ENCODE measurements at places on chromosomes 12 and 14.

GRCh38 chr12:119068129-119068856, 87.0 kb downstream of the SRRM4 start:
- H3K36me3 ChIP-seq, result no peaks in the 10 kb centered on the region
- H3K27me3 ChIP-seq, result no peaks in the 10 kb centered on the region

GRCh38 chr14:32896979-32897697, 41.5 kb upstream of the NPAS3 start:
- H3K27ac ChIP-seq, result no peak overlapping the region
- H3K36me3 ChIP-seq, result no peaks in the 10 kb centered on the region
- no peak for DNase-seq
- no peaks in the 10 kb centered on the region for H3K4me1 ChIP-seq

- no peak for DNase-seq
- H3K4me3 ChIP-seq, result no peak overlapping the region
- H3K27me3 ChIP-seq, result no peaks in the 10 kb centered on the region
Observed at GRCh38 chr14:64501411-64502171, 2.0 kb downstream of the ZBTB25 start.

DNA sequence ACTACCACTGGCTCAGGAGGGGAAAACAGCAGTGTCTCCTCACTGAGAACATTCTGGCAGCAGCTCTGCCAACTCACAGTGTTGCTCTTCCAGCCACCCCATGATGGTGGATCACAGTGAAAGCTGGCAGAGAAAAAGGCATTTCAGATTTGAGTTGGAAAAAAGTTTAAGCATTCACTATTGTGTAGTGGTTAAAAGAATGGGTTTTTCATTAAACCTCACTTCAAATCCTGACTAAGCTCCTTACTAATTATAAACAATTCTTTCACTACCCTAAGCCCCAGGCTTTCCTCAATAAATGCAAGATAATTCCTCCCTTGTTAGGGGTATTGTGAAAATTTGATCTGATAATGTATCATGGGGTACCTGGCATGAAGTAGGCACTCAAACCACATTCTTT, 518.1 kb downstream of the SNAPC1 start:
- H3K36me3 ChIP-seq, result no peaks in the 10 kb centered on the region
- DNase-seq, result no peak
- no peaks in the 10 kb centered on the region for H3K27me3 ChIP-seq
- H3K4me1 ChIP-seq, result no peaks in the 10 kb centered on the region
- no peak overlapping the region for H3K27ac ChIP-seq
- no peak overlapping the region for H3K4me3 ChIP-seq

- H3K27me3 ChIP-seq, result no peaks in the 10 kb centered on the region
- no peak overlapping the region for H3K27ac ChIP-seq
- DNase-seq, result no peak
- no peak overlapping the region for H3K4me3 ChIP-seq
Observed at GRCh38 chr12:96590970-96591369, 101.6 kb downstream of the CFAP54 start.

DNA sequence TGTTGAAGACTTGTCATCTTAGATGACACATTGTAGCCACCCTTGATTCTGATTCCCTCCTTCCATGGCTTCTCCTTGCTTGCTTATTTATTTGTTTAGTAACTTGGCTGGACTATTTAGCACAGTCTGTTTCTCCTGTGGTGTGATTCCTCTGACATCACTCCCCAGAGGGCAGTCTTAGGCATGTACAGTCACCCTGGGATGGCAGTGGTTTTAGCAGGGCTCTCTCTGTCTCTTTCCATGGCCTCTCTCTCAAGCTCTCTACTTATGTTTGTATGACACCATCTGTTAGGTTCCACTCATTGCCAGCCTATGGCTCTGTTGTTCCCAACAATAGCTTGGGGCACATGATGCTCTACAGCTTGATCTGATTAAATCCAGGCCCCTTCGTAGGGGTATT, 158.3 kb downstream of the ADGRD1 start:
- no peak overlapping the region for H3K27ac ChIP-seq
- no peaks in the 10 kb centered on the region for H3K4me1 ChIP-seq
- H3K36me3 ChIP-seq, result no peaks in the 10 kb centered on the region
- no peaks in the 10 kb centered on the region for H3K27me3 ChIP-seq
- H3K4me3 ChIP-seq, result no peak overlapping the region
- no peak for DNase-seq

GRCh38 chr12:57235017-57235727, 5.7 kb downstream of the SHMT2 start:
- peak; percentile 78 for DNase-seq
- H3K36me3 ChIP-seq, result peaks cover 26% of the 10 kb centered on the region
- no peak overlapping the region for H3K4me3 ChIP-seq
- H3K27me3 ChIP-seq, result peaks cover 66% of the 10 kb centered on the region

- H3K36me3 ChIP-seq, result no peaks in the 10 kb centered on the region
- no peak overlapping the region for H3K27ac ChIP-seq
- no peaks in the 10 kb centered on the region for H3K27me3 ChIP-seq
- DNase-seq, result no peak
Observed at GRCh38 chr12:102396276-102396675, 84.1 kb downstream of the IGF1 start.

GRCh38 chr12:64243809-64244208, 21.7 kb upstream of the KICS2 start:
- H3K27me3 ChIP-seq, result no peaks in the 10 kb centered on the region
- no peaks in the 10 kb centered on the region for H3K36me3 ChIP-seq
- no peak overlapping the region for H3K27ac ChIP-seq
- H3K4me3 ChIP-seq, result no peak overlapping the region
- no peaks in the 10 kb centered on the region for H3K4me1 ChIP-seq
- no peak for DNase-seq

- H3K4me3 ChIP-seq, result no peak overlapping the region
- DNase-seq, result peak; percentile 89
- H3K36me3 ChIP-seq, result no peaks in the 10 kb centered on the region
- no peaks in the 10 kb centered on the region for H3K27me3 ChIP-seq
Observed at GRCh38 chr12:120944645-120945217, 33.6 kb upstream of the HNF1A start.

DNA sequence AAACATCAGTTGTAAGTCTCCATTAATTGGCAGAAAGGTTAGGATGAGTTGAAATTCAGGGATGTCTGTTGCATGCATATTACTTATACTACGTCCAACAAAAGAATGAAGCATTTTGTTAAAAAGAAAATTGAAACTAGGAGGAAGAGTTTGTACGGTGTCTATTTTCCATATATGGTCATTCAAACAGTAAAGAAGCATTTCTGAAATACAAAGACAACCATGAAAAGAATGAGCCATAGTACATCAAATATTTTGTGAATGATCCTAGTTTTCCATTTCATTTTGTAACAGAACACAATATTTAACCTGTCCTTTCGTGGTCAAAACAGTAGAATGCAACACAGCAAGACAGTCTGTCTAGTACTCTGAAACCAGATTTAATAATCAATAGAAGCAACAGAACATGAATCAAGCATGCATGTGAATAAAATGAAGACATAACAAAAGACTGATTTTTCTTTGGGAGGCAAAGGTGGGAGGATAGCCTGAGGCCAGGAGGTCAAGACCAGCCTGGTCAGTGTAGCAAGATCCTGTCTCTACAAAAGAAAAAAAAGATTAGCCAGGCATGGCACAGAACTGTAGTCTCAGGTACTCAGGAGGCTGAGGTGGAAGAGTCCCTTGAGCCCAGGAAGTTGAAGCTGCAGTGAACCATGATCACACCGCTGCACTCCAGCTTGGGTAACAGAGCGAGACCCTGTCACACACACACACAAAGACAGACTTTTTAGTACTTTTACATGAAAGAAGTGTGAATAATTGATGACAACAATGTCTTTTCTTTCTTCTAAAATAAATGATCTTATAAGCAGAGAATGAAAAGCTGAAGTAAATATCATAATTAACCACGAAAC, 156.0 kb downstream of the LRIG3 start:
- H3K4me1 ChIP-seq, result no peaks in the 10 kb centered on the region
- H3K27ac ChIP-seq, result no peak overlapping the region
- DNase-seq, result no peak
- H3K4me3 ChIP-seq, result no peak overlapping the region
- no peaks in the 10 kb centered on the region for H3K27me3 ChIP-seq

- no peak overlapping the region for H3K27ac ChIP-seq
- H3K36me3 ChIP-seq, result no peaks in the 10 kb centered on the region
- H3K4me1 ChIP-seq, result peaks cover 28% of the 10 kb centered on the region
- no peaks in the 10 kb centered on the region for H3K27me3 ChIP-seq
- peak; percentile 24 for DNase-seq
- H3K4me3 ChIP-seq, result no peak overlapping the region
Observed at GRCh38 chr14:68476212-68477109, 316.4 kb downstream of the ZFP36L1 start.

DNA sequence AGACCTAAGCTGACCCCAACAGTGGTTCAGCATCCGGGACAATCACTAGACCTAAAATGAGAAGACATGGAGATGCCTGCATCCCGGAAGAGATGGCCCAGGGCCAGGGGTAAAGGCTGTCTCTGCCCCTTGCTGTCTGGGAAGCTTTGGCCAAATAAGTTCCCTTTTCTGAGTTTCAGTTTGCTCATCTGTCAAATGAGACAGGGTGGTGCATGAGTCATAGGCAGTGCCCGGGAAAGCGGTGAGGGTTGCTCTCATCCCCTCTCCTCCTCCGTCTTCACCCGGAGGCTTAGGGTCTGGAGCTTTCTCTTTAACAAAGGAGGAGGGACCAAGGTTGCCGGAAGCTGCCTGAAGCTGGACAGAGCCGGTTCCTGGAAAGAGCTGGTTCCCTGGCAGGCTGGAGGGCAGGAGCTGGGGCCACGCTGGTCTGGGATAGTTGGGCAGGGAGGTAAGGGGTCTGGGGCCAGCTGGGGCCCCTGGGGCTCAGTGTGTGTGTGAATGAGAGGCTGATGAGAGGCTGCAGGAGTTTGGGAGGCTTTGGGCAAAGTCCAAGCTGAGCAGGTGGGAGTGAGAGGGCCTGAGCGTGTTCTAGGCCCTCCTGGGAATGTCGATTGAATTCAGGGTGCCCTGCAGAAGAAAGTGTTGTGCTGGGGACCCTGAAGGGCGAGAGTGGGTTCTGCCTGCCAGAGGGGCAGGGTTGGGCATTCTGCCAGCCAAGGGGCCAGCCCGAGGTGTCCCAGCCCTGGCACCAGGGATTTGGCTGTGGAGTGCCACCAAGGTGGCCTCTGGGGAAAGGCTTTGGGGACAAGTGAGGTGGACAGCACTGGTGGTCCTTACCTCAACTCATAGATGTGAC, at the start of gene SDSL:
TSS of gene SDSL (plus strand) at position 351 of the 856 bp plus-strand sequence. CDS start 5,603 bp downstream, outside the sequence.
- H3K27me3 ChIP-seq, result no peaks in the 10 kb centered on the region
- 0 out of 2 replicates have a peak, but pooled peaks cover 8% of the 10 kb centered on the region for H3K4me1 ChIP-seq
- DNase-seq, result peak; percentile 59
- H3K36me3 ChIP-seq, result no peaks in the 10 kb centered on the region

- DNase-seq, result no peak
- no peak overlapping the region for H3K4me3 ChIP-seq
- H3K27me3 ChIP-seq, result no peaks in the 10 kb centered on the region
- H3K36me3 ChIP-seq, result peaks cover 28% of the 10 kb centered on the region
- no peaks in the 10 kb centered on the region for H3K4me1 ChIP-seq
Observed at GRCh38 chr14:103688906-103689902, 26.0 kb downstream of the XRCC3 start.

DNA sequence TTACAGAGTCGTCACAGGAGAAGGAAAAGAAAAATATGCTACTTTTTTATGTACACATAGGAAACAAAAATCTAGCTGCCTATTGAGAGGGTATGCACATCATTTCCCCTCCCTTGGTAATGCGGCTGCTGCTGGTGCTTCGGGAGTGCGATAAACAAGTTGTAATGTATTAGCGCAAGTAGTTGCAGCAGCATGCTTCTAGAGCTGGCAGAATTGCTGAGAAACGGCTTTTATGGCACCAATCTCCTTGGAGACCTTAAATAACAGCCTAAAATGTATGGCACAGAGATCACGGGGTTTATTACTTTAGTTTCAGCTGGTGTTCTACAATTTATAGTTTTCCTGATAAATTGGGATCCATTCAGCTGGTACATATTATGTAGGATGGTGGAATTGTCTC, 447.6 kb upstream of the TMPO start:
- DNase-seq, result no peak
- H3K27ac ChIP-seq, result no peak overlapping the region
- no peaks in the 10 kb centered on the region for H3K4me1 ChIP-seq
- H3K27me3 ChIP-seq, result no peaks in the 10 kb centered on the region
- no peak overlapping the region for H3K4me3 ChIP-seq

- DNase-seq, result no peak
- H3K4me1 ChIP-seq, result peaks cover 20% of the 10 kb centered on the region
- H3K4me3 ChIP-seq, result no peak overlapping the region
- H3K27me3 ChIP-seq, result no peaks in the 10 kb centered on the region
- no peak overlapping the region for H3K27ac ChIP-seq
Observed at GRCh38 chr12:82666830-82667229, 19.9 kb upstream of the TMTC2 start.

GRCh38 chr12:70122804-70123203, 120.4 kb upstream of the CNOT2 start:
- no peak for DNase-seq
- no peaks in the 10 kb centered on the region for H3K4me1 ChIP-seq
- no peaks in the 10 kb centered on the region for H3K27me3 ChIP-seq
- H3K4me3 ChIP-seq, result no peak overlapping the region
- H3K36me3 ChIP-seq, result no peaks in the 10 kb centered on the region

DNA sequence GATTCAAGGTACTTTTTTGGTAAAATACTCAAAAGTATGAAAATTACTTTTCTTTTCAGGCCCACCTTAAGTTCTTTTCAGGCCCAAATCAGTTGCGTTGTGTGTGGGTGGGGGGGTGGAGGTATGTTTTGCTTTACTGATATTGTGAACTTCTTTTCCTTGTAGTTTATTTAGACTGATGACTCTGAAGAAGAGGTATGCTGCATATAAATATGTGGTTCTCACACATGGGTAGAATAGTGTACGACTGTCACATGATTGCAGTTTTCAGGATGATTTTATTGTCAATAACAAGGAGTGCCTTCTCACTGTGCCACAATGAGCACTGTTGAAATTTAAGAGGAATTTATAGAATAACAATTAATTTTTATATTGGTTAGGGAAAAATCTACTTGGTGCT, 166.6 kb upstream of the ATP2B1 start:
- no peak overlapping the region for H3K4me3 ChIP-seq
- H3K36me3 ChIP-seq, result no peaks in the 10 kb centered on the region
- H3K27me3 ChIP-seq, result no peaks in the 10 kb centered on the region
- H3K4me1 ChIP-seq, result peaks cover 4% of the 10 kb centered on the region
- no peak for DNase-seq

DNA sequence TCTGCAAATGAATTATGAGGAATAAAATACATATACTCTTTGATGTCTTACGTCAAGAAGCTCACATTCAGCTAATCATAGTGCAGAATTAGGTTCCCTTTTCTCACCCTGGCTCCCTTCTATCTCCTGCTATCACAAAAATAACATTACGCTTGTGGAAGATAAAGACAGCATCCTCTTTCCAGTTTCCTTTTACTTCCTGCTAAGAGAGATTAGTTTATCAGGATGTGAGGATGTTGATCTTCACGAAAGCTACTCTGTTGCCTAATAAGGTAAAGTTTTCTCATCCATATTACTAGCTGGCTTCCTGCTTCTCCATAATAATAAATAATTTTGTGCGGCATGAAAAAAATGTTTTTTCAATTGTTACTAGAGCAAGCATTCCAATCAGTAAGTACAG, 217.7 kb upstream of the DCN start:
- H3K36me3 ChIP-seq, result no peaks in the 10 kb centered on the region
- H3K27me3 ChIP-seq, result no peaks in the 10 kb centered on the region
- no peaks in the 10 kb centered on the region for H3K4me1 ChIP-seq
- no peak overlapping the region for H3K27ac ChIP-seq
- no peak for DNase-seq

Data from GM23338 (cell line).